Left ventricle myocardium inferior (tissue), 1 donor: ENCODE measurements at places on chromosomes 1 and 21. TPM values are rescaled to one million over a fixed set of nuclear protein-coding genes. Genes with fewer than 3 reads are reported as not detected.

CHI3L1 gene
- total RNA-seq = not detected

TRPM2 gene
- total RNA-seq = 1.8 TPM

KRTAP21-2 gene
- not detected for total RNA-seq

SWT1 gene
- 7.4 TPM for total RNA-seq

CELA2A gene
- total RNA-seq = not detected

PADI2 gene
- 0.49 TPM for total RNA-seq

LSS gene
- total RNA-seq = 52.0 TPM

CTTNBP2NL gene
- total RNA-seq = 14.3 TPM

LPAR3 gene
- total RNA-seq = 16.2 TPM

A3GALT2 gene
- not detected for total RNA-seq

DNA sequence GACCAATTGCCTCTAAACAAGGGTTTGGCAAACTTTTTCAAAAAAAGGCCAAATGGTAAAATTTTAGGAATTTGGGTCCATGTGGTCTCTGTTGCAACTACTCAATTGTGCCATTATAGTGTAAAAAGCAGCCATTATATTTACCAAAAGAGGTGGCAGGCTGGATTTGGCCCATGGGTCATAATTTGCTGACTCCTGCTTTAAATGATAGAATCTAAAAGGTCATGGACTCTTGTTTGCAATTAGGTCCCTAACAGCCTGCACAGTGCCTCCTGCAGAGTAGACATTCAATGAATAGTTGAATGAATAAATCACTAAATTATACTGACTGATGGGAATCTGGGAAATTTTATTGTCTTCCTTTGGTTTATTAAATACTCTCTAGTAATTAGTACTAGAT lies 6.2 kb downstream of the BECN2 start:
- no peak for DNase-seq

DNA sequence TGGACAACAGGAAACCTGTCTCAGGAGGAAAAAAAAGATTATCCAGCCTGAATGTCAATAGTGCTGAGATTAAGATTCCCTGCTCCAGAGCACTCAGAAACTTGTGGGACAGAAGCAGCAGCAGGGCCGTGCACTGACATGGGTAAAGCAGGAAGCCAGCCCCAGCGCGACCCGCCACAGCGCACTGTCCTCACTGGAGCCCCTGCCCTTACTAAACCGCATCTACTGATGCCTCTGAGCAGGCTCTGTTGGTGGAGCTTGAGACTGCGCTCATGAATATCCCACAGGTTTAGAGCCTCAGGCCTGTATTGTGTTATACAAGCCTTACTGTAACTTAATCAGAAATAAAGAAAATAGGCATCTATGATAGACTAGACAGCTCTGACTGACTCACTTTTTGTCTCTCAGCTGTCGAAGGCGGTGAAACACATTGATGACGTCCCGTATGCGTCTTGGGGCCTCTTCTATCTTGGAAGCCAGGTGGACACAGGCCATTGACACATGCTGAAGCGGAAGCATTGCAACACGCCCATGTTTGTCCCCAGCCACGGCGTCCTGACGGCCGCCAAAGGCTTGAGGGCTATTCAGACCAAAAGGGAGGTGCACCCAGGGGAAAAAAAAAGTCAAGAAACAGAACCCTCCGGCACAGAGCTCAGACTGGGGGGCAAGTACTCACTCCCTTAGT lies 1.2 kb downstream of the CCNL2 start:
- no peak for DNase-seq

- no peak for DNase-seq
Measured at GRCh38 chr1:28855469-28855951, 43.5 kb downstream of the OPRD1 start.

DNA sequence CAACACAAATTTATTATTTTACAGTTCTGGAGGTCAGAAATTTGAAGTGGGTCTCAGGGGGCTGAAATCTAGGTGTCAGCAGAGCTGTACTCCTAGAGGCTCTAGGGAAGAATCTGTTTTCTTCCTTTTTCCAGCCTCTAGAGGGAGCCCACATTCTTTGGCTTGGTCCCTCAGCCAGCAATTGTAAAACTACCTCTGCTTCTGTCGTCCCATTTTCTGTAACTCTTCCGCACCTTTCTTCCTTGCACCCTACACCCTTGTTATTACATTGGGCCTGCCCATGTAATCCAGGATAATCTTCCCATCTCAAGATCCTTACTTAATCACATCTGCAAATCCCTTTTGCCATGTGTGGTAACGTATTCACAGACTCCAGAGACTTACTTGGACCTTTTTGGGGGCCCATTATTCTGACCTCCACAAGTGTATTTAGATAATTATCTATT lies 24.8 kb upstream of the THEM4 start:
- DNase-seq = no peak

DNA sequence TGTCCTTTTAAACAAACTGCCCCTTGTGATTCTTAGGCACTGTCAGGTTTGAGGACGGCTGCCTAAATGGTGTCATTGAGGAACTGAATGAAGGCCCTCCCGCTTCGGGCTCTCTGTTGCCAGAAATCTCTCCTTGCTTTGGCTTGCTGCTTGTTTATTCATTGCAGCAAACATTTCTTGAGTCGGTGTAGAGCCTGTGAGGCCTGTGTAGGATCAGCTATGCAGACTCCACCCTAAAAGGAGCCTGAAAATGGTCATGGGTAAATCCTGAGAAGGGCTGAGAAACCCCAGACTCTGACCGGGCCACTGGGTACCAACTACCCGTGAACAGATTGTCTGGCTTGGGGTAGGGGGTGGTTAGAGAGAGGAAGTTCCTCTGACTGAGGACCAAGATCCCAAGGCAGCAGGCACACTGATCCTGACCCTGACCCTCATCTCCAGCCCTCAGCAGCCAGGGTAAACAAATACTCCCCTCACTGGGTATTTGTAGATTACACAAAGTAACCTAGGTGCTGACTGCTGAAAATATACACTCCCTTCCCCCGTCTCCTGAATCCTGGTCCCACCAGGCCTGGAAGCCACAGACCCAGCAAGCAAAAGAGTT lies 3.1 kb downstream of the IL6R start:
- DNase-seq = no peak

- no peak for DNase-seq
Measured at GRCh38 chr1:183161391-183161790, 24.7 kb upstream of the LAMC2 start.

GRCh38 chr1:27652111-27652864 lies 17.3 kb upstream of the FGR start:
- DNase-seq = no peak

- no peak for DNase-seq
Measured at GRCh38 chr1:183228347-183229220, 42.5 kb downstream of the LAMC2 start.

DNA sequence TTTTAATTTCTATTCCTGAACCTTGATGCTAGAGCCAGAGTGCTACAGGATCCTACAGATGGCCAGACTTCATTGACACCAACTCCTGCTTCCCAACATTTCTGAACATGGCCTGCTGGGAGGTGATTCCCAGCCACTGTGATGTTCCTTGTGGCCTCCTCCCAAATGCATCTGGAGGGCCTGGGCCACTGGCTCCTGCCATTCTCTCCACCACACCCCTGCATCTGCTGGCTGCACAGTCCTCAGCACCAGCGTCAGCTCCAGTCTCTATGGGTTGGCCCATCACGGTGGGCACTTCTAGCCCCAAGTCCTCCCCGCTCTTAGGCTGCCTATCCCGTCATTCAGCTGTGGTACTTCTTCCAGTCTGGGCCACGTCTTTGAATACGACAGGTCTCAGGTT lies 91.2 kb upstream of the CD34 start:
- DNase-seq = no peak

GRCh38 chr1:203451836-203452784 lies 23.5 kb upstream of the PRELP start:
- no peak for DNase-seq

DNA sequence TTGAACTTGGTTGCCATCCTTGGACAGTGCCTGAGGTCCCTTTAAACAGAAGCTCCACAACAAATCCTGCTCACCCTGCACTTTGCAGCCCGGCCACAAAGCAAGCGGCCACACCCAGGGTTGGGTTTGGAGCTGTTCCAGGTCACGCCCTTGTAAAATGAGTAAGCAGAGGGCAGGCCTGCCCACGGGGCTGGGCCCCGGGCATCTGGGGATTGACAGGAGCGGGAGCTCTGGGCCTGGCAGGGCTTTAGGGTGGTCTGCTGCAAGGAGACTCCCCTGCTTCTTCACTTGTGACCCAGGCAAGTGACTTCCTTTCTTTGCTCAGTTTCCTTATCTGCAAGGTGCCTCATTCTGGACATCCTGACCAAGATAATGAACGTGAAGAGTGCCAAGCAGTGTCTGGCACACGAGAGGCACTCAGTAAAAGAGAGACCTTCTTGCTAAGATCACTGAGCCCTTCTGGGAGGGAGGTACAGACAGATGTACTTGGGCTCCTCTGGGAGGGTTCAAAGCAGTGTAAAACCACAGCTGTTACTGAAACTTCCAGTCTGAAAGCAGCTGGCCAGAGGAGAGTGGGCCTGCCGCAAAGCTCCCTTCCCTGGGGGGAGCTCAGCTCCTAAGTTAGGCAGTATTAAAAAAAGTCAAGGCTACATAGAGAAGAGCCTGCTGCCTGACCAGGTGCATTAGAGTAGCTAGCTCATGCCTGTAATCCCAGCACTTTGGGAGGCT lies 2.6 kb downstream of the E2F2 start:
- DNase-seq = peak; percentile 80

GRCh38 chr1:85445906-85446305 lies 19.1 kb downstream of the DDAH1 start:
- no peak for DNase-seq

DNA sequence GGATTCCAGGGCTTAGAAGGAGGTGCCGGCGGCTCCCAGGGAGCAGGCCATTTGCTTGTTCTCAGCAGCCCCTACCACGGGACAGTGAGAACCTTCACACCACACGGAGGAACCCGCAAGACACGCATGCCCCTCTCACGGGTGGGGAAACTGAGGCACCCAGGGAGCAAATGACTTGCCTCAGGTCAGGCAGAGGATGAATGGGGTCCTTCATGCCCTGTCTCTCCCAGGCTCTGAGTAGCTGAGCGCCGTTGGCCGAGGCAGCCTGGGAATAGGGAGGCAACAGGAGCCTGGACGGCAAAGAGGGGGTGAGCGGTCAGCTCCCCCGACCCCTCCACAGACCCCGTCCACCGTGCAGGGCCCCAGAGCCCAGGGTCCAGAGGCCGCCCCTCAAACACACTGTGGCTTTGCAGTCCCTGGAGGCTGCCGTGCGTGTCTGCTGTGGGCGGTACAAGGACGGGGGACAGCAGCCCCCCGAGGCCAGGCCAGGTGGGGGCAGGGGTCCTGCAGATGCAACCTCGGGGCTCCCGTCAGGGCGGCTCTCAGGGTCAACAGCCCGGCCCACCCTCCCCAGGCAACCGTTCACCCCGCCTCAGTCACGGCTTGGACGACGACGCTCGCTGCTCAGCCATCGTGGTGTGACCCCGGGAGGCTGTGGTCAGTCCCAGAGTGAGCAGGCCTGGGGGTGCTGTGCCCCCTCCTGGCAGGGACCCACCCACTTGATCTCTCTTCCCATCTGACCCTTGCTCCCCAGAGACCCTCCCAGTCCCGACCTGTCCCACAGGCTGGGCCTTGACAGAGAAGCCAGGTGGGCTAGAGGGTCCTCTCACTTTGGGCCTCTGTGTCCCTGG lies 15.8 kb upstream of the COL6A2 start:
- no peak for DNase-seq

DNA sequence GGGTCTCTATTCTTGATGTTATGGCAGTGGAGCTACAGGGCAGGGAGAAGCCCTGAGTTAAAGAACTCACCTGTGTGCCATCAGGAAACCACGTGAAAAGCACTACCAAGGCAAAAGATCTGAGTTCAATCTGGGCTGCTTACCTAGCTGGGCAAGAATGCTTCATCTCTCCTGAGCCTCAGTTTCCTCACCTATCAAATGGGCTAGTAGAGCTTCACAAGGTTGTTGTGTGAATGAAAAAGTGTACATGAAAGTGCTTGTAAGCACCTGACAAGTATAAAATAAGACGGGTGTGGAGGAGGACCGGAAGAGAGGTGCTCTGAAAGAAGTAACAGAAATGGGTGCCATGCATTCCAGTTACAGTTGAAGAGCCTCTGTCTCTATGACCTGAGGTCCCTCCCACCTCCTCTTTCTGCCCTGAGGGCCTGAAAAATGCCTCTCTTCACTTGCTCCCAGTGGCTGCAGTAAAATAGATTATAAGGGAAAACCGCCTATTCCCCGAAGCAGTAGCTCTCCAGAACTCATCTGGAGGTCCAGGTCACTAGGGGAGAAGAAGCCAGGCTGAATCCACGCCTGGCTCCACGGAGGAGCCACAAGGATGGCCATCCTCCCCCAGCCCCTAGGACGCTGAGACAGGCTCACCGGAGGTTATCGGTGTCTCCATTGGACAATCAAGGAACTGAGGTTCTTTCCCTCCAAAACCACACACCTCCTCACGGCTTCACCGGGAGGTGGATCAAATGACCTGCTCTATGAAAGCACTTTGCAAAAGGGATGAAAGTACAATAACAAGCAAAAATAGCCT lies 1.4 kb downstream of the GPR161 start:
- DNase-seq = no peak

DNA sequence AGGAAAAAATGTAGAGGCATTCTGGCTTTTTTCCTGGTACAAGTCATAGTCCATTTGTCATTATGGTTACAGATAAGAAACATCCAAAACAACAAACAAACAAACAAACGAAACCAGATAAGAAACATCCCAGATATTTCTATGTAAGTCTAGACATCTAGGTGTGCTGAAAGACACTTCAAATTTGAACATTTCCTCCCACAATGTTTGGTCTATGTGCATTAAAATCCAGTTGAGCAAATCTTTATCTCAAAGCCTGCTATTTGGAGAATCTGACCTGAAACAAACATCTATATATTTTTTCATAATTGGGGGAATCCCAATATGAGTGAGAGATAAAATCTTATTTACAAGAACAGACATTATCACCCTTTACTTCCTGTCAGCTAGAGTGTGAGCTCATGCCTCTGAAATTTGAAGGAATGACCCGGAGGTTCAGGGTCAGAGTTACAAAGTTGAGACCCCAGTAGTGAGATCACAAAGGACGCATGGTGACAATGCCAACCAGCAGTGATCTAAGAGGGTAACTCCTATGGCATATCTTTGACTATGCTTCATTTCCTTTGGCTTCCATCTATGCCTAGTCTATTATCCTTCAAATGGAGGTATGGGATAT lies 182.9 kb upstream of the ATP1B1 start:
- DNase-seq = no peak

GRCh38 chr1:228210076-228210651 lies 2.3 kb downstream of the OBSCN start:
- DNase-seq = peak; percentile 60

- no peak for DNase-seq
Measured at GRCh38 chr1:57471995-57472394, 48.1 kb upstream of the DAB1 start.

- DNase-seq = no peak
Measured at GRCh38 chr1:119873135-119874015, 22.9 kb downstream of the ADAM30 start.
